ENCODE measurements at places on chromosomes 1 and 21. TPM values are rescaled to one million over a fixed set of nuclear protein-coding genes. Genes with fewer than 3 reads are reported as not detected.

LRRC53 gene
- not detected for total RNA-seq

MCOLN3 gene
- 2.4 TPM for total RNA-seq

SH2D5 gene
- 11.2 TPM for total RNA-seq

SERPINC1 gene
- not detected for total RNA-seq

LPAR3 gene
- 13.0 TPM for total RNA-seq

CYP4A22 gene
- not detected for total RNA-seq

NBPF1 gene
- 76.7 TPM for total RNA-seq

TMEM82 gene
- not detected for total RNA-seq

LCE1B gene
- not detected for total RNA-seq

CYP4A11 gene
- not detected for total RNA-seq

- no peaks in the 10 kb centered on the region for H3K27me3 ChIP-seq
- no peak overlapping the region for H3K4me3 ChIP-seq
- H3K36me3 ChIP-seq: peaks cover 29% of the 10 kb centered on the region
Measured at GRCh38 chr1:230176871-230177411, 109.9 kb downstream of the GALNT2 start.

DNA sequence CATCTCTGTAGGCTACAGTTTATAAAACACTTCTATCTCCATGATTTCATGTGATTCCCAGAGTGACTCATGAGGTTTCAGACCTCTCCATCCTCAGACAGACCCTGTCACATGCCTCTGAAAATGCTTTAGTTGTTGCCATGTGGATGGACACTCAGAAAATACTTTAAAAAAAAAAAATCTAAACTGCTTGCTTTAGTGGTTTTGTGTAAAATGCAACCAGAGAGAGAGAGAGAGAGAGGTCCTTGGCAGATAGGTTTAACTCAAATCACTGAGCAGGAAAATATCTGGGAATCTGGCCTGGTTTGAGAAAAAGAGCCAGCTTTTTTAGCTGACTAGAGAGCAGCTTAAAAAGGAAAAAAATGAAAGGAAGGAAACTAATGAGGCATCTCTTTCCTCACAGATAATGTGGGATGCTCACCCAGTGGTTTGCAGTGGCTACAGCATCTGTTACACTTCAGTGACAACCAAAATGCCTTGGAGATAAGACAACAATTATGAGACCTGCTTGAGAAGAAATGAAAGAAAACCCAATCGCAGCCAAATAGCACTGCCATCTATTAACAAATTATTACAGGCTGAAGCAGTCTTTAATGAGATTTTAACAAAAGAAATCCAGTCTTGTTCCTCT lies 54.6 kb upstream of the SYT14 start:
- H3K27me3 ChIP-seq: no peaks in the 10 kb centered on the region
- H3K36me3 ChIP-seq: no peaks in the 10 kb centered on the region
- peak overlapping the region; percentile 74 for H3K27ac ChIP-seq
- H3K4me1 ChIP-seq: peaks cover 45% of the 10 kb centered on the region

DNA sequence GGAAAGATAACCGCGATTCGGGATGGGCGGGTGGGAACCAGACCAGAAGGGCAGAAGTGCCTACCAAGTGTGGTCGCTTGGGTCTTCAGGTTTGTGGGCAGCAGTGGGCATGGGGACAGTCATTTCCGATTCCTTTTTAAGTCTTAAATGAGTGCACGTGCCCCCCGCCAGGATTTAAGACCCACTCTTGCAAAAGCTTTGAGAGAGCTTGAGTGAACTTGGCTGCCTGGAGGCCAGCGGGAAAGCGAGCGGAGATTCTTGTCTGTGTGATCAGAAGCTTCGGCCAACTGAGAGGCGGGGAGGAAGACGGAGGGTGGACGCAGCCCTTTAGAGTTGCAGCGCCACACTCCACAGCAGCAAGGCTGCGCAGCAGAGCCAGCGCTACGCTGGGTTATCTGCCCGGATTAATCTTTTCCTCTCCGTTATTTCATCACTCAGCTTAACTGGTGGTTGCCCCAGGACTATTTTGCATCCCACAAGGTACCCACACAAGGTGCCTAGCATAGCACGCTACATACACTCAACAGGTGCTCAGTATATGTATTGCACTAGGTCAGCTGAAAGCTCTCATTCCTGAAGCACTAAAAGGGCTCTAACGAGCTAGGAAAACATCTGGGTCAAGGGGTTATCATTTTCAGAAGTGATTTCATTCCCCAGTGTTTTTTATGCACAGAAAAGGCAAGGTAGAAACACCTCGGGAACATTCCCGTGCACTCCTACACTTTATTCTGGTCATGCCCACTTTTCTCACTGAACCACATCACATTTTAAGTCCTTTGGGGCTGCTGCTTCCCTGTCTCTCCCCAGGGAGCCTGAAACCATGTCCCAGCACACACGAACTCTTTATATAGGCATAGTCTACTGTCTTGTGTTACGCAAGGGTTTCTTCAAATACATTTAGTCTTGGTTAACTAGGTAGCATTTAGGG lies 1.5 kb upstream of the BATF3 start:
- DNase-seq: peak; percentile 54
- H3K27me3 ChIP-seq: peaks cover 70% of the 10 kb centered on the region
- H3K4me3 ChIP-seq: peak overlapping the region; percentile 61
- H3K4me1 ChIP-seq: peaks cover 18% of the 10 kb centered on the region
- H3K27ac ChIP-seq: no peak overlapping the region

GRCh38 chr21:40129809-40130208 lies 262.6 kb downstream of the PCP4 start:
- no peak overlapping the region for H3K27ac ChIP-seq
- H3K27me3 ChIP-seq: no peaks in the 10 kb centered on the region
- no peaks in the 10 kb centered on the region for H3K4me1 ChIP-seq
- no peak for DNase-seq
- H3K36me3 ChIP-seq: no peaks in the 10 kb centered on the region

DNA sequence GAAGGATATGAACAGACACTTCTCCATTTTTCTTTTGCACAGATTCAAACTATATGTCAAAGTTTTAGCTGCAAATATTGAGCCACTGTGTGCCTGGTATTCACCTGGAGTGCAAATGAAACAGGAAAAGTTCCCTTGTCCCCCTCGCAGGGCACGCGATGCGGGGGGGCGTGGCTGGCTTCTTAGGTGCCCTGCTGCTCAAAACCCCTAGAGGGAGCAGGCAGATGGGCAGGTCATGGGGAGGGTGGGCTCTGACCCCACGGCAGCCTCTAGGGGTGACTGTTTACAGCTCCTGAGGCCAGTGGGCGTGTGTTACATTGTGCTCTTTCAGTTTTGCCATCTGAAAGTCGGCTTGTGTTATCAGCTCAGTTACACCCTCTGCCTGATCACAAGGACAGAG lies 931.2 kb upstream of the B3GALT2 start:
- H3K36me3 ChIP-seq: no peaks in the 10 kb centered on the region
- no peaks in the 10 kb centered on the region for H3K27me3 ChIP-seq
- H3K4me1 ChIP-seq: no peaks in the 10 kb centered on the region
- no peak overlapping the region for H3K4me3 ChIP-seq
- no peak overlapping the region for H3K27ac ChIP-seq
- DNase-seq: no peak

- H3K4me1 ChIP-seq: no peaks in the 10 kb centered on the region
- H3K4me3 ChIP-seq: no peak overlapping the region
- H3K27ac ChIP-seq: no peak overlapping the region
- no peaks in the 10 kb centered on the region for H3K27me3 ChIP-seq
Measured at GRCh38 chr1:151106894-151107293, 36.3 kb downstream of the GABPB2 start.

DNA sequence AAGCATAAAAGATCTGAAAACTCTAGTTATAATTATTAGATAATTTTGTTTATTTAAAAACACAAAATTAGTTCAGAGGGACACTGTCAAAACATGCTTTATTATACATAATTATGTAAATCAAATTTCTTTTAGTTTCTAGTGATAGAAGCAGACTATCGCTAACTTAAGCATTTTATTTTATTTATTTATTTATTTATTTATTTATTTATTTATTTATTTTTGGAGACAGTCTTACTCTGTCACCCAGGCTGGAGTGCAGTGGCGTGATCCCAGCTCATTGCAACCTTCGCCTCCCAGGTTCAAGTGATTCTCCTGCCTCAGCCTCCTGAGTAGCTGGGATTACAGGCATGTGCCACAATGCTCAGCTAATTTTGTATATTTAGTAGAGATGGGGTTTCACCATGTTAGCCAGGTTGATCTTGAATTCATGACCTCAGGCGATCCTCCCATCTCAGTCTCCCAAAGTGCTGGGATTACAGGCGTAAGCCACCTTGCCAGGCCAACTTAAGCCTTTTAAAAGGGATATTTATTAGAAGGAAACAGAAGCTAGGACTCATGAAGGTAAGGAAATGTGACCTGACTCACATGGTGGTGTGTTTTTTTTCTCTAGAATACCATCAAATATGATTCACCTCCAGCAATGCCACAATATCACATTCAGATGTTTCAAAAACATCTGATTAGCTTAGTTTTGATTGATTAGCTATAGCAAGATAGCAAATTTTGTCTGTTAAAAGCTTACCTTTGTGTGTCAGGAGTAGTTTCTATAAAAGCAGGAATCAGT lies 1357.4 kb upstream of the ADGRL4 start:
- no peak overlapping the region for H3K27ac ChIP-seq
- H3K4me1 ChIP-seq: no peaks in the 10 kb centered on the region
- DNase-seq: peak; percentile 4

DNA sequence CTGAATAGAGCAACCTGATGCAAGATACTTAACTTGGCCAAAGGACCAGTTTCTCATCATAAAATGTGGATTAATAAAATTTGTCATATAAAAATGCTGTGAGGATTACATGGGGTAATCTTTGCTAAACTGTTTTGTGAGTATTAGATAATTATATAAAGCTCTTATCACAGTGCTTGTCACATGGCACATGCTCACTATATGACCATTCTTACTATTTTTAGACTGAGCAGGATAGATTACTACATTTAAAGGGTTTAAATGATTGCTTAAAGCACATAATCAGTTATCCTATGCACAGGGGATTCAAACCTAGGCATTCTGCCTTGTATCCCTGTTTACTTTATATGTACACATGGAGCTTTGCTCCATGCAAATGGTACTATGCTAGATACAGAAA lies 82.9 kb upstream of the COL24A1 start:
- no peaks in the 10 kb centered on the region for H3K36me3 ChIP-seq
- no peak for DNase-seq
- H3K27me3 ChIP-seq: peaks cover 4% of the 10 kb centered on the region
- H3K4me1 ChIP-seq: no peaks in the 10 kb centered on the region
- no peak overlapping the region for H3K27ac ChIP-seq
- no peak overlapping the region for H3K4me3 ChIP-seq

DNA sequence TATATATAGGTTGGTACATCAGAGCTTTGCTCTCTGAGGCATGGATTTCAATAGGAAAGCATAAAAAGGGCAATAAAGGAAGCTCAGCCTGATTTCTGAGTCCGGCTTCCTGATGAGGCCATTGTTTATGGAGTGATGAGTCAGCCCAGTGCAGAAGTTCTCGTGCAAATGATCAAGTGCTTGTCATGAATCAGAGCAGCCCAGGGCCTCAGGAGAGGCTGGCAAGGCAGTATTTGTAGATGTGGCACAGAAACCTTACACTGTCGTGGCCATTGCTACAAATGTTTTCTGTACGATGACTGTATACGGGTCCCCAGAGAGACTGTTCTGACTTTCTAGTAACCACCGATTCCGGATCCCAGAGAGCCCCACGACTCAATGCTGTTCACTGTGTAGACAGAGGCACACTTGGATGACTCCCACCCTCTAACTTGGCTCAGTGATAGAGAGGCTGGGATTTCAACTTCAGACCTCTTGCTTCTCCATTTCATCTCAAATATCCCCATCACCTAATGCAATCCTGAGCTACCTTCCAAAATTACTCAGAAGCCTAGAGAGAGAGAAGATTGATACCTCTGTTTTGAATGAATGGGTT lies 26.8 kb downstream of the UMODL1 start:
- no peaks in the 10 kb centered on the region for H3K27me3 ChIP-seq
- peak overlapping the region; percentile 31 for H3K4me3 ChIP-seq
- peak overlapping the region; percentile 94 for H3K27ac ChIP-seq
- DNase-seq: peak; percentile 96

DNA sequence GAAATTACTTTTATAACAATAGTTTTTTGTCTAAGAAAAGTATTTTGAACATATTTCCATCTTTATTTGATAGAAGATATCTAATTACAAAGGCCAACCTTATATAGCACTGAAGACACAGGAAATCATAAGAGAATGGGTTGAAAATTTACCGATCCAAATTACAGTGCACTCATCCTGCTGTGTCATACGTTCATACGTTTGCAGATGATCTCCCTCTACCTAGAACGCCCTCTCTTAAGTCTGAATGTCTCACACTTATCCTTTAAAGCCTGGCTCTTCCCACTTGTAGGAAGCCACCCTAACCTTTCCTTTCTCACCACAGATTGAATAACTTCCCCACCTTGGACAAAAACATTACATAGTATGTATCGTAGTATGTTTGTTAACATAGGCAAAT lies 9.3 kb downstream of the ASH1L start:
- H3K27me3 ChIP-seq: no peaks in the 10 kb centered on the region
- no peak overlapping the region for H3K4me3 ChIP-seq
- H3K36me3 ChIP-seq: no peaks in the 10 kb centered on the region
- DNase-seq: no peak
- H3K27ac ChIP-seq: no peak overlapping the region

DNA sequence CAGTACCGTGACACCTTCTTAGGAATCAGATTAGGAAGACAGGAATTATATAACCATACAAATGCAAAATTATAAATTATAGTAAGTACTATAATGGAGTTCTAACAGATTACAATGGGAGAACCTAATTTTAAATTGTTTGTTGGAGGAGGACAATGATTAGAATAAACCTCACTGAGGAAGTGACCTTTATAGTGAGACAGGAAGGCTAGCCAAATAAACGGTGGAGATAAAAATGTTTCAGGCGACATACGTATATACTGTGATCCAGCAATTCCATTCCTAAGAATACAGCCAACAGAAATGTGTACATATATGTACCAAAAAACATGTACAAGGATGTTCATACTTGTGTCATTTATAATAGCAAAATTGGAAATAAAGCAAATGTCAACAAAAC lies 15.2 kb downstream of the SYNJ1 start:
- H3K36me3 ChIP-seq: 0 out of 2 replicates have a peak, but pooled peaks cover 6% of the 10 kb centered on the region
- H3K27me3 ChIP-seq: no peaks in the 10 kb centered on the region
- H3K4me3 ChIP-seq: no peak overlapping the region
- H3K27ac ChIP-seq: no peak overlapping the region
- DNase-seq: no peak

- H3K27ac ChIP-seq: no peak overlapping the region
- no peaks in the 10 kb centered on the region for H3K27me3 ChIP-seq
- H3K4me3 ChIP-seq: no peak overlapping the region
Measured at GRCh38 chr1:109616391-109616790, 3.0 kb downstream of the GNAT2 start.

DNA sequence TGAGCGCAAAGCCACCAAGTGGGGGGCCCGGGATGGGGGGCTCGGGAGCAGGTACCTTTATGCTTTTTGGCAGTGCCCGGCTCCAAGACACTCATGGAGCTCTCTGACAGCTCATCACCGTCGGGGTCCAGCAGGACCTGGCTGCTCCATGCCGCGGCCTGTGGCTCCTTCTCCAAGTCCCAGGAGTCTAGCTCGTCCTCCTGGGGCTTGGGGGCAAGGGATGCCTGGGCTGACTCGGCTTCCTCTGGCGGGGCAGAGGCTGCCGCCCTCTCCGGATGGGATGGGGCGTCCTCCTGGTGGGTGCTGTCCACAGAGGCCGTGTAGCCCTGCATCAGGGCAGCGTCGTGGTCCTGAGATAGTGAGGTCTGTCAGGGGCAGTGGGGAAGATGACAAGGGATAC lies 19.9 kb upstream of the PRDM15 start:
- DNase-seq: no peak
- no peak overlapping the region for H3K4me3 ChIP-seq
- peaks cover 18% of the 10 kb centered on the region for H3K4me1 ChIP-seq
- H3K27ac ChIP-seq: no peak overlapping the region
- peaks cover 32% of the 10 kb centered on the region for H3K36me3 ChIP-seq

GRCh38 chr1:32754317-32755097 lies 51.9 kb upstream of the SYNC start:
- no peaks in the 10 kb centered on the region for H3K27me3 ChIP-seq
- H3K4me3 ChIP-seq: peak overlapping the region; percentile 80
- H3K4me1 ChIP-seq: peaks cover 44% of the 10 kb centered on the region
- no peaks in the 10 kb centered on the region for H3K36me3 ChIP-seq
- peak overlapping the region; percentile 29 for H3K27ac ChIP-seq
